Fibroblast of skin of right quadriceps (primary cell): ENCODE measurements at places on chromosomes 3 and 15.

- DNase-seq: peak; percentile 52
These were observed at the start of gene TIMP4 for GRCh38 chr3:12158387-12159226. TSS of gene TIMP4 (minus strand) at chr3:12158912. CDS start at chr3:12158840, 72 bp downstream.

DNA sequence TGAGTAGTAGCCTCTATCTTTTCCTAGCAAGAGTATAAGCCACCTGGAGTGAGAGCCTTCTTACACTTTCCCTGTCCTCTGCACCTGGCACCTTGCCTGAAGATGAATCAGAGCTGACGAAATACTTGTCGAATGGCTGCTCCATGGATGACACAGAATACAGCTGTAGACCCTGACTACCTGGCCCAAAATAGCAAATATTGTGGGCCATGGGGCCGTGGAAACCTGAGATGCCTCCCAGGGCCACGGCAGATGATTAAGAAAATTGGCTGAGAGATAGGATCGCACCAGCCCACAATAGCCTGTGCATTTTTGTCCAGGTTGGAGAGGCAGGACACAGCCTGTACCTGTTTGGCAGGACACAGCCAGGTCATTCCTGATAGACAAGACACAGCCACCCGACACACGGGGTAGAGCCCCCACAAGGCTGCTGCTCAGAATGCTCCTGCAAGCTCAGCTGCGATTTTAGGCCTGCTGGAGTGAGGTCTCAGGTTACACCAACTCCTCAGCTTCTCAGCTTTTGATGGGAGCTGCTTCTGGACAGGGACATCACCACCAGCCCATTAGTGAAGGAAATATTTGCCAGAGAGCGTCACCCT is 22.9 kb upstream of the TPM1 start:
- DNase-seq: peak; percentile 90

- DNase-seq: peak; percentile 11
These were observed 1.4 kb downstream of the MORF4L1 start for GRCh38 chr15:78873793-78874765.

DNA sequence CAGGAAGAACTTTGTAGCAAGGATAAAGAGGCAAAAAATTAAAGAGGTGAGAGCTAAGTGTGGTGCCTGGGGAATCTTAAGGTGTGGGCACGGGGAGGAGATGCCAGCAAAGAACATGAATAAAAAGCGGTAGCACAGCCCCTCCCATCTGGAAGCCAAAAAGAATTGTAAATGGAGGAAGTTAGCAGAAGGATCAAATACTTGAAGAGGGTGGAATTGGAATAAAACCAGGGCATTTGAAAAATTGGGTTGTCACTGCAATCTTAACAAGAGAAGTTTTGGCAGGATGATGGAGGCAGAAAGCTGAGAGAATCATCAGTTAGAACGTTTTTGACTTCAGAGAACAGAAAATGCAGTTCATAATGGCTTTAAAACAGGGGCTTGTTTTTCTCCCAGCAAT is 2.4 kb downstream of the CCR2 start:
- no peak for DNase-seq

DNA sequence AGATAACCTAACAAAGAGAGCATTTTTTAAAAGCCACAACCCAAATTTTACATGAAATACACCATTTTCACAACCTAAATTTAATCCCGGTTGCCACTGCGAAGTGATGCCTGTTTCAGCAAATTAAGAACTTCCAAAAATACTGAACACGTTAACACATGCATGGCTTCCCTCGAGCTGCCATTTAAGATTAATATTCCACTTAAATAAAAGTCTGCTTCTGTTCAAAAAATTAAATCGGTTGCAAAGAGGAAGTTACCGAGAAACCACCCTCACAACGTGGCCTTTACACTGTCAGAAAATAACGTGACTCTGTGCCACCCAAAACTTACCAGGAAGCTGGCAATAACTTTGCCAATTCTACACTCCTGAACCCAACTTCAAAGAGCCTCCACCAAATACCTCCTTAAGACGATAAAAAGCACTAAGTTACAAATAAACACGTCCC is 1.2 kb downstream of the TBL1XR1 start:
- DNase-seq: no peak

DNA sequence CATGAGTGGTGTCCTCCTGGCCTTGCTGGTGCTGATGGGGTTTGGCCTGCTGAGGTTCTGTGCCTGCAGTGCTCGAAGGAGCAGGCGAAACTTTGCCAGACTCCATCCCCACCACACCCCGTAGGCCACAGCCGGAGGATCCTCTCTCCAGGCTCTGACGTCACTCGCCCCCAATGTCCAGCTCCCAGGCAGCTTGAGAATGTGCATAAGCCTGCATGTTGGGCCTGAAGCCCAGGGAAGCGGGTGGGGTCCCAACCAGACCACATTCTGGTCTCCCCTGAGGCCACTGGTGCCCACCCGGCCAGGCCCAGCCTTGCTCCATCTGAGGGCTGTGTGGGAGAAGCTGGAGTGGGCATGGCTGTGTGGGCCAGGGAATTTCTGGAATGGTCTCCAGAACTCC is 109.8 kb downstream of the ASB7 start:
- DNase-seq: peak; percentile 50

DNA sequence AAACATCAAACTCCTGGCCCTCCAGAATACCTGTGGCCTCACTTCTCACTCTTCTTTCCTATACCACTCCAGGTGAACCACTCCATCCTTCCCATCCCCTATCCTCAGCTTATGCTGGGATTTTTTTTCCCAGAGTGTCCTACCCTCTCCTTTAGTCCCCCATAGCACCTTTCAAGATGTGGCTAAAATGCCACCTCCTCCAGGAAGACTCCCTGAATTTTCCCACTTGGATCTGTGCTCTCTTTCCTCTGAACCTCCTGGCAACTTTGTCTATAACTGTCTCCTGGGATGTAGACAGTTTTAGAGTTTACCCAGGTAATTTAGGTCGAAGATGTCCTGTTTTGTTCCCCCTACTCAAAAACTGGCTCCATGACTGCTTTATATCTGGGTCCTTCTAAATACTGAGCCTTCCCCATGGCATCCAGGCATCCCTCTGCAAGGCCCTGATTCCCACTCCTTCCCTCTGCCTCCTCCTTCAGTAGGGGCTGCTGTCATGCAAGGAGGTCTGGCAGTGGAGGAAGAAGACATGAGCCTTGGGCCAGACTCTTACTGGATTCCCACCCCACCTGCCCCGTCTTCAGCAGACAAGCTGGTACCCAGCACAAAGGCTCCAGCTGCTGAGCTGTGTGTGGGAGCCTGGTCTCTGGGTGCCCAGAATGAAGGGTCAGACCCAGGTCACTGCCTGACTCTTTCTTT is 161.5 kb downstream of the SMAD6 start:
- no peak for DNase-seq

DNA sequence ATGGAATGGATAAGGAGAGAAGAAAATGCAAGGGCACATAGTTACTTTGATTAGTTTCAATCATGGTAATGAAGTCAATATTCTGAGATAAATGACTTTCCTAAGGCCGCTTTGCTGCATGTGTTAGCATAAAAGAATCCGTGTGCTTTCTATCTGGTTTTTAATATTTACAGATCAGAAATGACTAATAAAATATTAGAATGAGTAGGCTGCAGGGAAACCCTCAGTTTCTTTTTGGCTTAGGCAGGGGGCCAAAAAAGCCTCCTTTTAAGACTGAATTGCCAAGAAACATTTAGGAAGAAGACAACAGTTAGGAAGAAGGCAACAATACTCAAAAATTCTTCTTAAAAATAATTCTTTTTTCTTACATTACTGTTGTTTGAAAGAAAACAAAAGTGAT is 11.6 kb downstream of the NEK11 start:
- no peak for DNase-seq

- DNase-seq: peak; percentile 77
These were observed 118.0 kb downstream of the ABI3BP start for GRCh38 chr3:100875239-100875638.

DNA sequence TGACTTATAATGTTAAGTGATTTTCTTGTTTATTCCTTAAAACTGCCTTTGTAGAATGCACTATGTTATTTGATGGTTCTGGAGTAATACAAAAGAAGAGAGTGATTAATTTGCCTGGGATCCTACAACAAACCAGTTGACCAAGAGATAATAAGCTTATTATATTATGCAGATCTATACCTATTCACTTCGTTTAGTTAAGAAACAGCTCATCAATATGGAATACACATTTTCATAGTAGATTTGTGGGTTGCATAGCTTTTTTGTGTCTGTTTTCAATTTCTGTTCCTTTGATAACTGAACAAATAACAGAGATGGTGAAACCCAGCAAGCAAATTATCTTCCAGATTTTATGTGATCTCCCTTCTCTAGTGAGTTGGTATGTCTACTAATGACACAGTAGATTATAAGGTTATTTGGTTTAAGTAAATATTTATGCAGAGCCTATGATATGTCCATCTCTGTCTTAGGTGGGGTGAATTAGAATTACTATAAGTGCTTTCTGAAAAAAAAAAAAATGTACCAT is 443.3 kb upstream of the TPRG1 start:
- DNase-seq: no peak

DNA sequence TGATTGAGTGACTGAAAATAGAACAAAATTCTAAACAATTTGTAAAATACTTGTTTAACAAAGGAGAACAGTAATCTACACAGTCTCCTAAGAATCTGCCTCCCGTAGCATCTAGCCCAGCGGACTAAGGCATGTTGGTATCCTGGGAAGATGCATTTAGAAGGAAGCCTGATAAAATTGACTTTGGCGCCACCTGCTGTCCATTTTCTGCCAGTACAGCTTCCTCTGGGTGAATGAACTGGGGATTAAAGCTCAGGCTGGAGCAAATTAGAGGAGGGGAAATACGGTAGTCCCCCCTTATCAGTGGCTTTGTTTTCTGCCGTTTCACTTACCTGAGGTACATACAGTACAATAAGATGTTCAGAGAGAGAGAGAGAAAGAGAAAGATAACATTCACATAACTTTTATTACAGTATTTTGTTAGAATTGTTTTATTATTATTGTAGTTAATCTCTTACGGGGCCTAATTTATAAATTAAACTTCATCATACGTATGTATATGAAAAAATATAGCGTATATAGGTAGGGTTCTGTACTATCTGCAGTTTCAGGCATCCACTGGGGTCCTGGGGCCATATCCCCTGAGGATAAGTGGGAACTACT is 191.6 kb downstream of the GAP43 start:
- DNase-seq: peak; percentile 74
